ENCODE measurements at places on chromosomes 16 and 17. TPM values are rescaled to one million over a fixed set of nuclear protein-coding genes. Genes with fewer than 3 reads are reported as not detected.
A peak's percentile ranks its signal among the peaks of the same experiment; 100 is the strongest.

- no peak for DNase-seq
- H3K4me1 ChIP-seq = no peaks in the 10 kb centered on the region
- H3K4me3 ChIP-seq = no peak overlapping the region
- no peaks in the 10 kb centered on the region for H3K27me3 ChIP-seq
- H3K36me3 ChIP-seq = peaks cover 25% of the 10 kb centered on the region
These were observed 37.2 kb downstream of the MEAK7 start for GRCh38 chr16:84467256-84467655.

DNA sequence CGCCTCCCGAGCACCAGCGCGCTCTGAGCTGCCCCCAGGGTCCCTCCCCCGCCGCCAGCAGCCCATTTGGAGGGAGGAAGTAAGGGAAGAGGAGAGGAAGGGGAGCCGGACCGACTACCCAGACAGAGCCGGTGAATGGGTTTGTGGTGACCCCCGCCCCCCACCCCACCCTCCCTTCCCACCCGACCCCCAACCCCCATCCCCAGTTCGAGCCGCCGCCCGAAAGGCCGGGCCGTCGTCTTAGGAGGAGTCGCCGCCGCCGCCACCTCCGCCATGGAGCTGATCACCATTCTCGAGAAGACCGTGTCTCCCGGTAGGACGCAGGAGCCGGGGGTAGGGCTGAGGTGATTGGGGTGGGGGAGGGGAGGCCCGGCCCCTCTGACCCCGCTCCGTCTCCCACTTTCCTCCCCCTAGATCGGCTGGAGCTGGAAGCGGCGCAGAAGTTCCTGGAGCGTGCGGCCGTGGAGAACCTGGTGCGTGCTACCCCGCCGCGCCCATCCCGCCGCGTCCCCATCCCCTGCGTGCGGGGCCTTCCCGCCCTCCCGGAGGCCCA, 329 bp downstream of the KPNB1 start:
- no peak for DNase-seq
- H3K27me3 ChIP-seq = no peaks in the 10 kb centered on the region
- H3K4me1 ChIP-seq = peaks cover 56% of the 10 kb centered on the region
- H3K36me3 ChIP-seq = peaks cover 49% of the 10 kb centered on the region

GRCh38 chr17:46796524-46796923, 22.0 kb downstream of the WNT3 start:
- no peak overlapping the region for H3K4me3 ChIP-seq
- H3K36me3 ChIP-seq = no peaks in the 10 kb centered on the region
- no peak for DNase-seq
- H3K27me3 ChIP-seq = peaks cover 9% of the 10 kb centered on the region

GRCh38 chr17:78353834-78354233, 6.0 kb downstream of the SOCS3 start:
- DNase-seq = no peak
- H3K27me3 ChIP-seq = no peaks in the 10 kb centered on the region
- peaks cover 55% of the 10 kb centered on the region for H3K4me1 ChIP-seq
- H3K36me3 ChIP-seq = peaks cover 49% of the 10 kb centered on the region
- H3K27ac ChIP-seq = peak overlapping the region; percentile 70
- peak overlapping the region; percentile 73 for H3K4me3 ChIP-seq

- H3K36me3 ChIP-seq = no peaks in the 10 kb centered on the region
- no peaks in the 10 kb centered on the region for H3K27me3 ChIP-seq
These were observed 11.3 kb upstream of the PHOSPHO1 start for GRCh38 chr17:49241692-49242397.

MPRIP gene
- 179 TPM for total RNA-seq

ATP2C2 gene
- not detected for total RNA-seq

DNA sequence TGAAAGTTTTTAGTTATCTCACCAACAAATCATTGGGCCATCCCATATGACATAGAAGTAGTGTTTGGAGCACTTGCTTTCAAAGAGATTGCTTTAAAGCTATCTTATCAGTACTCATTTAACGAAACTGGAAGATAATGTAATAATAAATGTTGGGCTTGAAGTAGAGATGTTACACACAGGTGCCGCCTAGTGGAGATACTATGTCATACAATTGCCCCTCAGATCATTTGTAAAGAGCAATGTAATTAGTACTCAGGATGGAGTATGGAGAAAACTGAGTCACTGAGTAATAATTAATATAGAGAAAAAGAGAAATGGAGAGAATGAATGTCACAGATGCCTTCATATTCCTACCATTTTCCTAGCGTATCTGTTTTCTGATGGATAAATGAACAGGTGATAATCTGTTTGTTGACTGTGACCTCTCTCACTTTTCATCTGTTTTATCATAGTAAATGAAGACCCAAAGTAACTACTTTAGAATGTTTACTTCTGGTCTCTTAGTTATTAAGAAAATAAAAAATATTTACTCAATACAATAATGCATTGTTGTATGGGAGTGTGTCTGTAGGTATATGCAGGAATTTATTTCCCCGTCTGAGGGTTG, 80.4 kb downstream of the EFCAB5 start:
- DNase-seq = peak; percentile 47
- no peaks in the 10 kb centered on the region for H3K36me3 ChIP-seq
- peaks cover 2% of the 10 kb centered on the region for H3K27me3 ChIP-seq
- no peak overlapping the region for H3K4me3 ChIP-seq
- H3K4me1 ChIP-seq = no peaks in the 10 kb centered on the region
- H3K27ac ChIP-seq = no peak overlapping the region

GRCh38 chr16:4049031-4049430, 67.2 kb downstream of the ADCY9 start:
- peaks cover 2% of the 10 kb centered on the region for H3K27me3 ChIP-seq
- H3K4me3 ChIP-seq = no peak overlapping the region
- peaks cover 2% of the 10 kb centered on the region for H3K4me1 ChIP-seq
- DNase-seq = no peak
- no peaks in the 10 kb centered on the region for H3K36me3 ChIP-seq

GRCh38 chr16:46858151-46858550, 26.0 kb upstream of the GPT2 start:
- peaks cover 17% of the 10 kb centered on the region for H3K4me1 ChIP-seq
- no peak for DNase-seq
- no peak overlapping the region for H3K27ac ChIP-seq
- no peaks in the 10 kb centered on the region for H3K27me3 ChIP-seq
- no peaks in the 10 kb centered on the region for H3K36me3 ChIP-seq

CDR2L gene
- total RNA-seq = 0.91 TPM

GRCh38 chr17:27512031-27512430, 55.8 kb downstream of the KSR1 start:
- peaks cover 7% of the 10 kb centered on the region for H3K4me1 ChIP-seq
- peaks cover 7% of the 10 kb centered on the region for H3K36me3 ChIP-seq
- H3K4me3 ChIP-seq = no peak overlapping the region
- DNase-seq = no peak
- no peak overlapping the region for H3K27ac ChIP-seq
- H3K27me3 ChIP-seq = no peaks in the 10 kb centered on the region

DNA sequence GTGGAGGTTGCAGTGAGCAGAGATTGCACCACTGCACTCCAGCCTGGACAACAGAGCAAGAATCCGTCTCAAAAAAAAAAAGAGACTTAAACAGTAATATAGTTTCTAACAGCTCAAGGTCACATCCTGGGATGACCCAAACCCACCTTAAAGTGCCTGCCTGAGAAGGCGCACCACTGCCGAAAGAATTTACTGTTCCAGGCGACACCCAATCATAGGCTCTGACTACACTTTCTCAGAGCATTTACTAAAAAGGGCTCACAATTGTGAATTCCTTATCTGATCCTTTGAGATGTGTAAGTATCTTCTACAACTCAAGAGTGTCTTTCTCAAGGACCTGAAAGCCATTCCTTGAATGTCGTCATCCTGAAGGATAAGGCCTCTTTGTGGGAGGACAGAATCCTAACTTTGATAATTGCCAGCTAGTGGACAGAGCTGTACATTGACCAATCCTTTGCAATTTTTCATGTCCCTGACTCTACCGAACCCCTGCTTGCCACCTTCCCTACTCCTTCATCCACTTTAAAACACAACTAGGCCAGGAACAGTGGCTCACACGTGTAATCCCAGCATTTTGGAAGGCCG, 2.6 kb upstream of the ST3GAL2 start:
- H3K36me3 ChIP-seq = peaks cover 3% of the 10 kb centered on the region
- H3K27ac ChIP-seq = no peak overlapping the region
- no peaks in the 10 kb centered on the region for H3K27me3 ChIP-seq
- DNase-seq = no peak
- H3K4me1 ChIP-seq = peaks cover 20% of the 10 kb centered on the region
- no peak overlapping the region for H3K4me3 ChIP-seq

ABCC12 gene
- total RNA-seq = not detected

SGSH gene
- total RNA-seq = 22.7 TPM
